ENCODE measurements at places on chromosomes 1 and 21. TPM values are rescaled to one million over a fixed set of nuclear protein-coding genes. Genes with fewer than 3 reads are reported as not detected.

- peaks cover 17% of the 10 kb centered on the region for H3K36me3 ChIP-seq
- DNase-seq, result no peak
- no peak overlapping the region for H3K4me3 ChIP-seq
- H3K27ac ChIP-seq, result no peak overlapping the region
- no peaks in the 10 kb centered on the region for H3K4me1 ChIP-seq
These were observed 188.6 kb upstream of the HP1BP3 start for GRCh38 chr1:20975668-20976067.

- H3K36me3 ChIP-seq, result peaks cover 21% of the 10 kb centered on the region
- H3K4me1 ChIP-seq, result peaks cover 7% of the 10 kb centered on the region
- no peak overlapping the region for H3K4me3 ChIP-seq
- H3K27ac ChIP-seq, result no peak overlapping the region
These were observed 4.7 kb downstream of the TMEM50A start for GRCh38 chr1:25342846-25343245.

The HES5 gene
- total RNA-seq, result not detected

The MTOR gene
- 28.0 TPM for total RNA-seq

- no peaks in the 10 kb centered on the region for H3K36me3 ChIP-seq
- no peaks in the 10 kb centered on the region for H3K4me1 ChIP-seq
- H3K27me3 ChIP-seq, result no peaks in the 10 kb centered on the region
- H3K27ac ChIP-seq, result no peak overlapping the region
- DNase-seq, result no peak
These were observed 41.0 kb upstream of the PTPRC start for GRCh38 chr1:198597690-198598430.

DNA sequence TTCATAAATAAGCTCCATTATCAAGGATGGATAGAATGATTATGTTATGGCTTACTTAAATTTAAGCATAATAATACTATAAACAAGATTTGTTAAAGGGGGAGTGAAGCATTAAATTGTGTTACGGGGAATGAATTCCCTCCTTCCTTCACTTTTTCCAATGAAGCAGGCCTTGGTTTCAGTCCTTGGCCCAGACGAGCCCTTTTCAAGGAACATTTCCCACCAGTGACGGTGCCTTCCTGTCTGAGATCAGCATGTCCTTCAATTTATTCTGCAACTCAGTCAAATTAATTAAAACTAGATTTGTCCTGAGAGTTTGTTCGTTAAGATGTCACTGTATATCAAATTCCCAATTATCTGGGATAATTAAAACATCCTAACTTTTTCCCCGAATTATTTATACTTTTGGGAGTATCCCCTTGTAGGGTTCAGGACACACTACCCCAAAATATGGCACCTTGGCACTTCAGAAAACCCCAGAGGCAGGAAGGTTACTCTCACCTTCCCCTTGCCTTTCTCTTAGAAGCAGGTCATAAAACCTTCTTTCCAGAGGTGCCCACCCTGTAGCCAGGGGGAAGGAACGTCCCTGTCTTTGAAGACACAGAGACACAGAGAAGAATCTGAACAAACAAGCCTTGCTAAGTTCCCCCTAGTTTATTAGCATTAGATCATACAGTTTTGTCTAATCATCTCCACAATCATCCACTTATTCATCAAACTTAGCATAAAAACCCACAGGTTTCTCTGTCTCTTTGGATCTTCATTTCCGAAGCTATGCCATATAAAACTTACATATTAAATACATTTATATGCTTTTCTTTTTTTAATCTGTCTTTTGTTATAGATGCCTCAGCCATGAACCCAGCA, 86.2 kb upstream of the ARHGAP29 start:
- H3K4me3 ChIP-seq, result no peak overlapping the region
- H3K4me1 ChIP-seq, result peaks cover 39% of the 10 kb centered on the region
- H3K36me3 ChIP-seq, result no peaks in the 10 kb centered on the region
- no peaks in the 10 kb centered on the region for H3K27me3 ChIP-seq
- DNase-seq, result no peak
- H3K27ac ChIP-seq, result peak overlapping the region; percentile 83

Measured in ascending aorta (tissue), 2 donors.